SJSA1 (cell line): ENCODE measurements at places on chromosomes 4 and X. TPM values are rescaled to one million over a fixed set of nuclear protein-coding genes. Genes with fewer than 3 reads are reported as not detected.

GRCh38 chrX:1453951-1454785 lies 1.5 kb upstream of the ASMTL start:
- peak; percentile 79 for DNase-seq
- H3K4me1 ChIP-seq = no peaks in the 10 kb centered on the region
- H3K27ac ChIP-seq = no peak overlapping the region

- peak overlapping the region; percentile 42 for H3K4me3 ChIP-seq
- no peak for DNase-seq
- H3K27me3 ChIP-seq = peaks cover 6% of the 10 kb centered on the region
- H3K27ac ChIP-seq = no peak overlapping the region
Measured at GRCh38 chr4:183722731-183723560, 63.9 kb downstream of the TRAPPC11 start.

- H3K4me1 ChIP-seq = no peaks in the 10 kb centered on the region
- DNase-seq = no peak
- H3K27me3 ChIP-seq = no peaks in the 10 kb centered on the region
- H3K4me3 ChIP-seq = no peak overlapping the region
- H3K36me3 ChIP-seq = no peaks in the 10 kb centered on the region
Measured at GRCh38 chr4:166021617-166022016, 148.6 kb downstream of the TLL1 start.

WWC2 gene
- 42.5 and 55.5 TPM in 2 replicates for total RNA-seq

GRCh38 chrX:118499295-118499694 lies 3.7 kb downstream of the DOCK11 start:
- H3K27ac ChIP-seq = no peak overlapping the region
- H3K4me3 ChIP-seq = no peak overlapping the region
- no peak for DNase-seq

- no peak overlapping the region for H3K4me3 ChIP-seq
- no peaks in the 10 kb centered on the region for H3K27me3 ChIP-seq
- DNase-seq = no peak
- no peaks in the 10 kb centered on the region for H3K36me3 ChIP-seq
- H3K27ac ChIP-seq = no peak overlapping the region
- no peaks in the 10 kb centered on the region for H3K4me1 ChIP-seq
Measured at GRCh38 chrX:103012945-103013344, 51.0 kb downstream of the BEX1 start.

GRCh38 chrX:118525174-118525730 lies 29.6 kb downstream of the DOCK11 start:
- no peaks in the 10 kb centered on the region for H3K36me3 ChIP-seq
- no peak overlapping the region for H3K27ac ChIP-seq
- no peak for DNase-seq
- H3K4me3 ChIP-seq = no peak overlapping the region
- peaks cover 27% of the 10 kb centered on the region for H3K4me1 ChIP-seq

DNA sequence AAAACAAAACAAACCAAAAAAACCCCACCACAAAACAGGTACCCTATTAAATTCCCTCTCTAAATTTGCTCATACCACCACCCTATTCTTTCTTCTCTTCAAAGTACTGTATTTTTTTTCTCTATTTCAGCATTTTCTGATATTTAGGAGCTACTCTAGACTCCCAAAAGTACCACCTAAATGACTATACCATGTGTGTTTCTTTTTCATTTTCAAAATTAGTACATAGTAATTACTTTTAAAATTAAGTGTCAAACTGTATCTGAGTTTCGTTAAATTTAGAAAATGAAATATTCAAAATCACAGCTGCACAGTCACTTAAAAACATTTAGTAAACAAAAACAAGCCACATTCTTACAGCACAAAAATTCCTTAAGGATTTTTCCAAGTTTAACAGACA lies 161.7 kb downstream of the FBXW7 start:
- no peak overlapping the region for H3K27ac ChIP-seq
- no peaks in the 10 kb centered on the region for H3K36me3 ChIP-seq
- DNase-seq = no peak
- H3K4me1 ChIP-seq = peaks cover 15% of the 10 kb centered on the region
- no peak overlapping the region for H3K4me3 ChIP-seq
- no peaks in the 10 kb centered on the region for H3K27me3 ChIP-seq

- H3K4me3 ChIP-seq = no peak overlapping the region
- H3K27ac ChIP-seq = no peak overlapping the region
- DNase-seq = no peak
- H3K36me3 ChIP-seq = no peaks in the 10 kb centered on the region
- H3K27me3 ChIP-seq = no peaks in the 10 kb centered on the region
Measured at GRCh38 chrX:13835825-13836224, 18.9 kb upstream of the GPM6B start.

HEPH gene
- 5.8 and 9.6 TPM in 2 replicates for total RNA-seq

- H3K27ac ChIP-seq = no peak overlapping the region
- no peaks in the 10 kb centered on the region for H3K36me3 ChIP-seq
- DNase-seq = no peak
- no peak overlapping the region for H3K4me3 ChIP-seq
- no peaks in the 10 kb centered on the region for H3K27me3 ChIP-seq
- no peaks in the 10 kb centered on the region for H3K4me1 ChIP-seq
Measured at GRCh38 chrX:74525116-74525515, 89.3 kb downstream of the RLIM start.

CYSLTR1 gene
- 0.11 and 0.63 TPM in 2 replicates for total RNA-seq

CRMP1 gene
- total RNA-seq = not detected in 2 replicates

DNA sequence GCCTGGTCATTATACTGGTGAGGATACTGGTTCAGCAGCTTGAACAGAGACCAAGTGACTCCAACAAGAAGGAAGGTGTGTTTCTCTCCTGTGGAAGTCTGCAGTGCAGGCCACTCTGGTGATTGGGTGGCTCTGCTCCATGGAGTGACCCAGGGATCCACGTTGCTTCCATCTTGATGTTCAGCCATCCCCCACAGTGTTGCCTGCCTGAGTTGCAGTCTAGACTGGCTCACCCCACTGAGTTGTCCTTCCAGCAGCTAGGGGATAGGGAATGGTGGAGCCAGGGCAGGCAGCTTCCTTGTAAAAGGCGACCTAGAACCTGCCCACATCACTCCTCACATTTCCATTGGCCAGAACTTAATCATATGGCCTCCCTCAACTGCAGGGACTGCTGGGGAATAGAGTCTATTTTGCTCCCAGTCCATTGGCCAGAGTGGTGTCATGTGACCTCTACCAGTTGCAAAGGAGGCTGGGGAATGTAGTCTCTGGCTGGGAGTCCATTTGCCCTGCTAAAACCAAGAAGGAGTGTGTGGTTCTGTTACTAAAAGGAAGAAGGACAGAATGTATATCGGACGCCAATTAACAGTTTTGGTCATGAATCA lies 8.0 kb downstream of the MAN2B2 start:
- H3K27me3 ChIP-seq = no peaks in the 10 kb centered on the region
- H3K4me1 ChIP-seq = no peaks in the 10 kb centered on the region
- H3K27ac ChIP-seq = no peak overlapping the region
- DNase-seq = no peak
- no peaks in the 10 kb centered on the region for H3K36me3 ChIP-seq

DNA sequence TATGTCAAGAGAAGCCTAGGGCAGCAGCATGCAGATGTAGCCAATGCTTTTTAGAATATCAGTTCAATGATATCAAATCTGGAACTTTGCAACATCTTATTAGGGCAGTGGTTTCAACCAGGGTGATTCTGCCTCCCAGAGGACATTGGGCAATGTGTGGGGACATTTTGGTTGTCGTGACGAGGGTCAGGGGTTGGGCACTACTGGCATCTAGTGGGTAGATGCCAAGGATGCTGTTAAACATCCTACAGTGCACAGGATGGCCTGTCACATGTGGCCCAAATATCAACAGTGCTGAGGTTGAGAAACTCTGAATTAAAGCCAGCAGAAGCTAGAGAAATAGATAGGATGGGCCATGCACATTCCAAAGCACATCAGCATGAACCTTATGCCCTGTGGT lies 152.3 kb downstream of the AMELX start:
- H3K27ac ChIP-seq = no peak overlapping the region
- H3K36me3 ChIP-seq = no peaks in the 10 kb centered on the region
- no peak for DNase-seq
- H3K4me3 ChIP-seq = no peak overlapping the region

GRCh38 chrX:118718737-118719136 lies 8.7 kb upstream of the IL13RA1 start:
- H3K36me3 ChIP-seq = no peaks in the 10 kb centered on the region
- no peak overlapping the region for H3K4me3 ChIP-seq
